ENCODE measurements at places on chromosomes 2 and 18.

DNA sequence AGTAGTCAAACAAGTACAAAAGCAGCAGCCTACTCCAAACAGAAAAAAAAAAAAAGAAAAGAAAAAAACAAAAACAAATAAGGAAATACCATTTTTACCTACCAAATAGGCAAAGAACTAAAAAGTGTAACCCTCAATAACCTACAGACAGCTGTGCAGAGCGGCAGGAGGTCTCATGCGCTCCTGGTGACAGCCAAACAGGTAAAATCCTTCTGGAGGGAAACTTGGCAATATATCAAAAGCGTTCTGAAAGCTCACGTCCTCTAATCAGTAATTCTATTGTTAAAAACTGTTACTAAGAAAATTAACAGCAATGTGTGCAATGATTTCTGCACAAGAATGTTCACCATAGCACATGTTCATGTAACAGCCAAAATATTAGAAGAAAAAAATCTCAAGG, 105.6 kb downstream of the AFF3 start:
- no peak for DNase-seq

- peak; percentile 73 for DNase-seq
These were observed 11.3 kb downstream of the TMEM247 start for GRCh38 chr2:46490521-46491141.

DNA sequence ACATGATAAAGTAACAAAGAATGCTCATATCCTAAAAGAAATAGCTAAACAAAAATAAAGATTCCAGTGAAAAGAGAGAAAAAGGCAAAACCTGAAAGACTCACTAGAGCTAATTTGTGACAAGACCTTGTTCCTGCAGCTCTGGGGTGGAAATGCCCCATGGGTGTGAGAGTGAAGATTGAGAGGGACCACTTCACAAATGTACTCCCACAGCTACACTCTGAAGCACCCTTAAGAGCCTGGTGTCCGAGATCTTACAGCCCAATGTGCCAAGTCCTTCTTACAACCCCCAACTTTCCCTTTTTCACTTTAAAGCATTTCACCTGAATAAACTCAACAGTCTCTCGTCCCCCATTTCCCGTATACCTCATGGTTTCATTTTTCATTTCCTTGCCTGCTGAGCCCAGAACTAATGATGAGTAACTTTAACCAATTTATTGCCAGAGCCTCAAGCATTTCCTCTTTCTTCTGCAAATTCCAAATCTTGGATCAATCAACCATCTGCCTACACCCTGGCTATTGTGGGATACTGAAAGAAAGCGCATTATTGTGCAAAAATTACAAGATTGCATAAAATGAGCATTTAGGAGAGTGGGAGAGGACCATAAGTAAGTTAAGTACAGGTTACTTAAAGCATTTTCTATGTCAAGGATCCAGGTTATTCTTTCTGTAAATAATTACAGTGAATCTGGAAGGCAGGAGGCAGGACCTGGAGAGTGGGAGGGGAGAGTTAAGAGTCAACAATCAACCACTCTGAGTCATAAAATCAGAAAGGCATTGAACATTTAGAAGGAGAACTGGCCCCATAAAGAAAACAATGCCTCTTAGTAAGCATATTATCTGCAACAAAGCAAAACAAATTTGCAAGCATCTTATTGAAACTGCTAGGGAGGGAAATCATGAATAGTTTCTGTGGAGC, 804.4 kb upstream of the CELF4 start:
- no peak for DNase-seq

- DNase-seq = no peak
These were observed 11.2 kb upstream of the ENOSF1 start for GRCh38 chr18:723541-724080.

- DNase-seq = no peak
These were observed 96.8 kb downstream of the ADD2 start for GRCh38 chr2:70671092-70671675.

DNA sequence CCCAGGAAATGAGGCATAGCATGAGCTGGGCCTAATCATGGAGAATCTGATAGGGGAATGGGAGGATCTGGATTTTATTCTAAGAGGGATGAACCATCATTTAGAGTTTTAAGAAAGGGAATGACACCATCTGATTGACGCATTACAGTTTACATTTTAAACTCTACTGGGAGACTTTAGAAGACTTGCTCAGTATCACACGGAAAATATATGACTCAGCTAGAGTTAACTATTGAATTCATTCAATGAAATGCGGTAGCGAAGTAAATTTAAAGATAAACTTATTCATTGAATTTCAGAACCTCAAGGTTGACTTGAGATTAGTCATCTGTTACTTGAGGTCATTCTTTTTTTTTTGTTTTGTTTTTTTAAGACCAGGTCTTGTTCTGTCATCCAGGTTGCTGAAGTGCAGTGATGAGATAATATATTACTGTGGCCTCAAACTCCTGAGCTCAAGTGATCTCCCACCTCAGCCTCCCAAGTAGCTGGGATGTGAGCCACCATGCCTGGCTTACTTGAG, 25.0 kb downstream of the MC4R start:
- DNase-seq = no peak

GRCh38 chr2:131801210-131801744, 273.6 kb downstream of the CCDC74A start:
- DNase-seq = no peak

DNA sequence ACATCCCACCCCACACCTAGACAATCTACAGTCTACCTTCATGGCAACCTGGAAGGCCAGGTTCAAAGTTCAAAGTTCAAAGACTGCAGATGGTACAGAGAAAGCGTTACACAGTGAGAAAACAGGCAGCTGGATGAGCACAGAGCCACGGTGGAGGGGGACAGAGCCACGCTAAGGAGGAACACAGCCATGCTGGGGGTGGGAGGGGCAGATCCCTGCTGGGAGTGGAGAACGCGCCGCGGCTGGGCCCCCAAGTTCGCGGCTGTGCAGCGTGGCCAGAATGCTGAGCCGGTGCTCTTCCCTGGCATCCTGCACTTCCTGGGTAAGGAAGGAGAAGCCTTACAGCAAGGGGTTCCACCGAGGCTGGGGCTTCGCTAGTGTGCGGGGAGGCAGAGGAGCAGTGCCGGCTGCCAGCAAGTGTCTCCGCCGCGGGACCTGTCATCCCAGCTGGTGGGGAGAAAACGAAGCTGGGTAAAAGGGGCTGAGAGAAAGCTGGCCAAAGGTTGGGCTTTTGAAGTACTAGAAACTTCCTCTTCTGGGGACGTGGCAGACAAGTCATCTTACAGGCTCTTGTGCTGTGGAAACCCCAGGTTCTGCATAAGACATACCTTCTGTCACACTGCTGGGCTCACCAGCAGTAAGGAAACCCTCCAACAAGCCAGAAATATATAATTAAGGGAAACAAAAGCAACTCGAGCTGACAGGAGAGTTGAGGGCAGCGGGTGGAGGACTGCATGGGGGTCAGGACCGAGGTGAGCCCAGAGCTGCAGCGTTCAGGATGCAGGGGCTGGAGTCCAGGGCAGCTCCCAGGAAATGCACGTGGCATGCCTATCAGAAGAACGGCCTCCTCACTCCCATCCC, 115.5 kb downstream of the HDAC4 start:
- peak; percentile 66 for DNase-seq

DNA sequence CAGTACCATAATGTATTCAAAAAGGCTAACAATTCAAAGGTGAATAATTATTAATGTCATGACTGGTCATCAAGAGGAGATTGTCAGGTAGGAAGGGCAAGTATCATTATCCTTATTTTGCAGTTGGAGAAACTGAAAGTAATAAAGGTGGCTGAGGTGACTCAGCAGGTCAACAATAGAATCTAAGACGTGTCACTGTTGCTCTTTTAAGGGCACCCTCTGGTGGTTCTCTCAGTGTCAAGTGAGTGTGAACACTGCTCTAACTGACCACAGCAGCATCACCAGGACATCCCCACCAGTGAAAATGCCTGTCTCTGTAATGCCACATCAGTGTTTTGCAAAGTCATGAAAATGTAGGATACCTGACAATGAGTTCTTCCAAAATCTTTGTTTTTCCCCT, 69.7 kb downstream of the DCC start:
- DNase-seq = no peak

DNA sequence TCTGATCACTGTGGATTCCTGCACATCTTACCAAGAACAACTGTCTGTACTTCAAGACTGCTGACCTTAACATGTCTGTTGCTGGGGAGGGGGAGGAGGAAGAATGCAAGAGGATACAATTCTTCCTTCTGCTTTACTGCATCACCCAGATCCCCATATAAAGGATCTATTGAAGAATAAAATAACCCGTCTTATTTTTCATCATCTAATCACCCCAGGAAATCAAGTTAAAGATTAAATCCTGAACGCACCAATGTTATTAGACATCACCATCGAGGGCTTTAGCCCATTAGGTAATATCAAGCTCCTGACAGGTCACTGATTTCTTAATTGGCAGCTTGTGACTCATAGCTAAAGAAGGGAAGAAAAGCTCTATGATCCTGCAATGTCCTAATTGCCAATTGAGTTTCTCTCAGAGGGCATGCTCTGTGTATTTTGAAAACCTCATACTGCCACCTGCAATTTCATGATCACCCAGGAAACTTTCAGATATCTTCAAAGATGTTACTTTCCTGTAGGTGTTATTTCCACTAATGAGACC, 75.4 kb upstream of the KCNE4 start:
- DNase-seq = no peak
